ENCODE measurements at places on chromosomes 13 and 19. TPM values are rescaled to one million over a fixed set of nuclear protein-coding genes. Genes with fewer than 3 reads are reported as not detected.

- DNase-seq = no peak
Measured at GRCh38 chr19:41694196-41694595, 6.1 kb upstream of the CEACAM7 start.

DNA sequence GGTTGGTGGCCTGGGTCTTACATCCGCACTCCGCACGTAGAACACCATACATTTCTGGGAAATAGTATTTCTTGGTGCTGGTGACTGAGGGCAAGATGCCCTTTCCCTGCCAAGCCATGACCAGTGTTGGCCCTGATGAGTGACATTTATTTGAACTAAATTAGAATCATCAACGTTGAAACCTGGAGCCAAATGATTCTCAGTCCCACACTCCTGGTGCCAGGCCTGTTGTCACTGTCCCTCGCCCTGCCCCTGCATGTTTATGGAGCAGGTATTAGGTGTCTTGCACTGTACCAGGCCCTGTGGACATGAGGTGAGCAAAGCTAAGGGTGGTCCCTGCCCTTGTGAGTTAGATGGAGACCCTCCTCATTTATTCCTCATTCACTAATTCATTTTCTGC lies 5.8 kb downstream of the CHST8 start:
- no peak for DNase-seq

DNA sequence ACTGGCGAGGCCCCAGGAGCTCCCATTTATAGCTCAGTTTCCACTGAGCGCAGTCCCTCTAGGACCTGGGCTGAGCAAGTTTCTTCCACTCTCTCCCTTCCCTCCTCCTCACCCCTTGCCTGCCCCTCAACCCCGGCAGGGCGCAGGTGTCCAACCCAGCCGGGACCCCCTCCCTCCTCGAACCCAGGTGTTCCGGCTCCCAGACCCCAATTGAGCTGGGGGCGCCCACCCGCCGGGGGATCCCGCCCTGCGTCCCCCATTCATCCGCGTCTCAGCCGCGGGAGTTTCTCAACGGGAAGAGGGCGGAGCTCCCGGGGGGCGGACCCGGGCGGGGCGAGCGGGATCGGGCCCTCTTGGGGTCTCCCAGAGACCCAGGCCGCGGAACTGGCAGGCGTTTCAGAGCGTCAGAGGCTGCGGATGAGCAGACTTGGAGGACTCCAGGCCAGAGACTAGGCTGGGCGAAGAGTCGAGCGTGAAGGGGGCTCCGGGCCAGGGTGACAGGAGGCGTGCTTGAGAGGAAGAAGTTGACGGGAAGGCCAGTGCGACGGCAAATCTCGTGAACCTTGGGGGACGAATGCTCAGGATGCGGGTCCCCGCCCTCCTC lies at the start of gene KIRREL2:
TSS of gene KIRREL2 (plus strand) at position 366 of the 604 bp plus-strand sequence. CDS start at position 575, 209 bp downstream.
- DNase-seq = no peak

GRCh38 chr19:33134571-33135041 lies 2.7 kb downstream of the WDR88 start:
- DNase-seq = peak; percentile 70

DNA sequence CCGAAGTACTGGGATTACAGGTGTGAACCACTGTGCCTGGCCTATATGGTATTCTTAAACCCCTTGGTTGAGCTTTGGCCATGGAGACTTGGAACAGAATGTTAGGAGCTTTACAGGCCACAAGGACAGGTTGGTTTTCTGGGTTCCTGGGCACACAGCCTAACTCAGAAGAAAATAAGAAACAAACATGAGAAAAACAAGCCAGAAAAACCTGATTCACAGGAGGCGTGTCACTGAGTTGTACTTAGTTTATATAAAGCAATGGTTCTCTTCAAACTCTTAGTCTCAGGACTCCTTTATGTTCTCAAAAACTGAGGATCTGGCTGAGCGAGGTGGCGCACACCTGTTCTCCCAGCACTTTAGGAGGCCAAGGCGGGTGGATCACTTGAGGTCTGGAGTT lies 125.1 kb upstream of the SPATA13 start:
- no peak for DNase-seq

IL12RB1 gene
- total RNA-seq = 22.5 TPM

ZNF83 gene
- total RNA-seq = 60.2 TPM

GRCh38 chr13:25684491-25684890 lies 312.7 kb downstream of the ATP8A2 start:
- DNase-seq = no peak

SPACA4 gene
- total RNA-seq = not detected

ZNF681 gene
- total RNA-seq = 2.6 TPM

DNA sequence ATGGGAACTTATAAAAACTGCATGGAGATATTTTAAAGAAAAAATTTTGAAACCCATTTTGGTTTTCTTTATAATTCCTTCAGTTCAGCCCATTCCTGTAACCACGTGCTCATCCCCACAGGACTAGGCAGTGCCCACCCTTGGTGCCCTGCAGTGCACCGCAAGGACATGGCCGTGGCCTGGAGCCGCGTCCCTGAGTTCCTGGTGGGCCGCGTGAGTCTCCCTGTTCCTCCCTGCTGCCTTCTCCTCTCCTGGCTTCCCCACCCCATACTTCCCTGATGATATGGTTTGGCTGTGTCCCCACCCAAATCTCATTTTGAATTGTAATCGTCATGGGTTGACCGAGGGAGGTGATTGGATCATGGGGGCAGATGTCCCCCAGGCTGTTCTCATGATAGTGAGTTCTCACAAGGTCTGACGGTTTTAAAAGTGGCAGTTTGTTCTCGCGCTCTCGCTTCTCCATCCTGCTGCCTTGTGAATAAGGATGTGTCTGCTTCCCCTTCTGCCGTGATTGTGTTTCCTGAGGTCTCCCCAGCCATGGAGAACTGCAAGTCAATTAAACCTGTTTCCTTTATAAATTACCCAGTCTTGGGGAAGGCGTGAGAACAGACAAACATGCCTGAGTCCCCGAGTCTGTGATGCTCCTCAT lies 31.6 kb upstream of the TFDP1 start:
- no peak for DNase-seq

MADCAM1 gene
- total RNA-seq = 0.20 TPM

AP1M2 gene
- total RNA-seq = not detected

- DNase-seq = no peak
Measured at GRCh38 chr13:24610956-24611355, 69.3 kb upstream of the ATP12A start.

ZNF266 gene
- total RNA-seq = 45.5 TPM

PSG7 gene
- not detected for total RNA-seq

- DNase-seq = no peak
Measured at GRCh38 chr13:50238922-50239321, 223.7 kb downstream of the KCNRG start.
